Epithelial cell of alveolus of lung (primary cell): ENCODE measurements at places on chromosomes 11 and 22. TPM values are rescaled to one million over a fixed set of nuclear protein-coding genes. Genes with fewer than 3 reads are reported as not detected.

IL17REL gene
- not detected in 2 replicates for total RNA-seq

TRIM66 gene
- 2.5 and 5.8 TPM in 2 replicates for total RNA-seq

C11orf86 gene
- total RNA-seq: 0.40 TPM in 1 of 2 replicates, not detected in the other

ROBO3 gene
- 10.9 and 23.5 TPM in 2 replicates for total RNA-seq

CST6 gene
- total RNA-seq: 22.1 TPM in 1 of 2 replicates, not detected in the other

OR4A5 gene
- total RNA-seq: not detected in 2 replicates

OPCML gene
- 0.13 TPM in 1 of 2 replicates, not detected in the other for total RNA-seq
